ENCODE measurements at places on chromosomes 6 and 20.

DNA sequence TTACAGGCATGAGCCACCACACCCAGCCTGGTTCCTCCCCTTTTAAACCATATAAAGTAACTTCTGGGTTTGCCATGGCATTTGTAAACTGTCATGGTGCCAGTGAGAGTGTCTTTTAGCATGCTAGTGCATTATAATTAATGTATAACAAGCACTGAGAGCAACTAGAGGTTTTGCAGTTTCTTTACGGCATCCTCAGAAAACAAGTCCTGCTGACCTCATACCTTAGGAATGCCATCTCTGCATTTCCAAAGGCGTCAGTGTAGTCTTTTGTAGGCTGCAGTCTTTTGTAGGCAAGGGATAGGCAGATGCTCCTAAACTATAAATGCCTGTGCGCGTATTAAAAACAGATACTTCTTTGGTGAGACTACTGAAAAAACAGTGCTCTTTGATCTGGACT lies 75.0 kb upstream of the EZR start:
- no peaks in the 10 kb centered on the region for H3K27me3 ChIP-seq
- H3K4me1 ChIP-seq, result no peaks in the 10 kb centered on the region
- no peak for DNase-seq
- peak overlapping the region; percentile 29 for H3K27ac ChIP-seq
- H3K4me3 ChIP-seq, result no peak overlapping the region

DNA sequence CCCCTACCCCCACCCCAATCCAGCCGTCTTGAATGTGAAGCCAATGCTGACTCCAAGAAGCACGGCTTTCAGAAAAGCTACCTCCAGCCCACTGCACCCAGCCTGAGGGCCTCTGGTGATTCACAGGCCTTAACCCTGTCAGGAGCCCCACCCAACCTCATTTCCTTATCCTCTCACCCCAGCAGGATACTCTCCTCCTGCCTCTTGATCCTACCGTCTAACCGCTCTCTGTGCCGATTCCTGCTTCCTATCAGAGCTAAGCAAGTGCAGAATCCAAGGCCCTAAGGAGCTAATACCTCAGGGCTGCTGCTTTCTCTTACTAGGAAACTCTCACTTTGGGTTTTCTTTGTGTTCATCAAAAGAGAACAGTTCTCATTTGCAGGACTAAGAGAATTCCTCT lies 47.2 kb downstream of the TRERF1 start:
- H3K27me3 ChIP-seq, result no peaks in the 10 kb centered on the region
- H3K27ac ChIP-seq, result no peak overlapping the region
- peaks cover 23% of the 10 kb centered on the region for H3K4me1 ChIP-seq
- no peaks in the 10 kb centered on the region for H3K36me3 ChIP-seq
- no peak overlapping the region for H3K4me3 ChIP-seq

GRCh38 chr20:61161726-61162390 lies 90.2 kb upstream of the CDH4 start:
- H3K27me3 ChIP-seq, result peaks cover 2% of the 10 kb centered on the region
- no peak overlapping the region for H3K4me3 ChIP-seq
- DNase-seq, result no peak
- no peaks in the 10 kb centered on the region for H3K36me3 ChIP-seq
- no peaks in the 10 kb centered on the region for H3K4me1 ChIP-seq

DNA sequence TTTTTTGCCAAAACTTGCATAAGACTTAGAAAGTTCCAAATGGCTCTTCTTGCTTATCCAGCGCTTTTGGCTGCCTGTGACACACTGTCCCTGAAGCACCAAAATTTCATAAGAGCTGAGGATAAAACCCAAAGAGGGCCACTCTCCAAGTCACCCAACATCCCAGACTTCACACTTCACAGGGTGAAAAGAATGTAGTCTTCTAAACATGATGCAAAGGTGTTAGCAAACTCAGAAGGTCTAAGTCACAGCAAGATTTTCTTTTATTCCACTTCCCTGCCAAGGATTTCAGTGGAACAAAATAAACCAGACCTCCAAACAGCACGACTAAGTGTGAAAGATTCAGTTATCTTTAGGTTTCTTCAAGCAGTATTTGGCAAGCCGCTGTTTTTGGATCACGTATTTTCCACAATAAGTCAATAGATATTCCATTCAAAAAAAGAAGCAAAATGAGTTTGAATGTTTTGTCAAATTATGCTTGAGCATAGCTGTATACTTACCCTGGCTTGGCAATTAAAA lies 44.6 kb upstream of the CD93 start:
- no peaks in the 10 kb centered on the region for H3K4me1 ChIP-seq
- no peak for DNase-seq
- H3K4me3 ChIP-seq, result no peak overlapping the region
- no peaks in the 10 kb centered on the region for H3K36me3 ChIP-seq
- no peak overlapping the region for H3K27ac ChIP-seq

- no peaks in the 10 kb centered on the region for H3K4me1 ChIP-seq
- H3K27ac ChIP-seq, result no peak overlapping the region
- no peaks in the 10 kb centered on the region for H3K27me3 ChIP-seq
- no peak overlapping the region for H3K4me3 ChIP-seq
- no peaks in the 10 kb centered on the region for H3K36me3 ChIP-seq
Observed at GRCh38 chr6:88870717-88871330, 92.6 kb downstream of the RNGTT start.

DNA sequence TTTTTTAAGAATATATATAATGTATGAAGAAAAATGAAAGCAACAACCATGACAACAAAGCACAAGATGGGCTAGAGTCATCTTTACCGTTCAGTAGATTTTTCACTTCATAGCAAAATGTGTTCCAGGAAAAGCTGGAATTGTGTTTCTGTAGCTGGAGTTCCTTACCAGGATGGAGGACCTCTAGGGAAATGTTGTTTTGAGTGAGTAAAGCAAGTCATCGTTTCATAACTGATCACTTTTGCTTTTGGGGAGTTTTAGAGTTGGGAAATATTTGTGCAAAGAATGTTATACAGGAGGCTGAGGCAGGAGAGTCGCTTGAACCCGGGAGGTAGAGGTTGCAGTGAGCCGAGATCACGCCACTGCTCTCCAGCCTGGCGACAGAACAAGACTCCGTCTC lies 151.6 kb downstream of the SASH1 start:
- DNase-seq, result no peak
- H3K4me1 ChIP-seq, result no peaks in the 10 kb centered on the region
- no peak overlapping the region for H3K4me3 ChIP-seq
- no peaks in the 10 kb centered on the region for H3K27me3 ChIP-seq
- no peaks in the 10 kb centered on the region for H3K36me3 ChIP-seq

Data from H1 (cell line).